T1000 (cell line): ENCODE measurements at places on chromosomes 16 and 17.

- DNase-seq, result no peak
Observed at GRCh38 chr17:82091264-82092066, 6.6 kb downstream of the FASN start.

DNA sequence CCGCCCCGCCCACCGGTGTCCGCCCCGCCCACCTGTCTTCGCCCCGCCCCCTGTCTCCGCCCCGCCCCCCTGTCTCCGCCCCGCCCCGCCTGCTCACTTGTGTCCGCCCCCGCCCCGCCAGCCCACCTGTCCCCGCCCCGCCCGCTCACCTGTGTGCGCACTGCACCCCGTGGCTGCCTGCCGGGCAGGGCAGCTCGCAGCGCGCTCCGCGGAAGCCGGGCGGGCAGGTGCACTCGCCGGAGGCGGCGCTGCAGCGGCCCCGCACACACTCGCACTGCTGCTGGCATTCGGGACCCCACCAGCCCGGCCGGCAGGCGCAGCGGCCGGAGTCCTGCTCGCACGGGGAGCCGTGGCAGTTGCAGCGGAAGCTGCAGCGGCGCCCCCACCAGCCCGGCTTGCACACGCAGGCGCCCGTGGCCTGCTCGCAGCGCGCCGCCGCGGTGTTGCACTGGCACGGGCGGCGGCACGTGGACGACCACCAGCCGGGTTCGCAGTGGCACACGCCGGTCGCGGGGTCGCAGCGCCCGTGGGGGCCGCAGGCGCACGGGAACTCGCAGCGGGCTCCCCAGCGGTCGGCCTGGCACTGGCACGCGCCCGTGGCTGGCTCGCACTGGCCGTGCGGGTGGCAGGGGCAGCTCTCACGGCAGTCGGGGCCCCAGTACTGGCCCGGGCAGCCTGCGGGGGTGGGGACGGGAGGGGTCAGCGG is 2.1 kb downstream of the SCARF1 start:
- DNase-seq, result no peak

GRCh38 chr17:30091121-30091670 is 25.4 kb upstream of the NSRP1 start:
- no peak for DNase-seq

GRCh38 chr17:2302778-2303203 is 794 bp downstream of the SMG6 start:
- no peak for DNase-seq

GRCh38 chr16:58828901-58829545 is 94.9 kb upstream of the GOT2 start:
- no peak for DNase-seq

DNA sequence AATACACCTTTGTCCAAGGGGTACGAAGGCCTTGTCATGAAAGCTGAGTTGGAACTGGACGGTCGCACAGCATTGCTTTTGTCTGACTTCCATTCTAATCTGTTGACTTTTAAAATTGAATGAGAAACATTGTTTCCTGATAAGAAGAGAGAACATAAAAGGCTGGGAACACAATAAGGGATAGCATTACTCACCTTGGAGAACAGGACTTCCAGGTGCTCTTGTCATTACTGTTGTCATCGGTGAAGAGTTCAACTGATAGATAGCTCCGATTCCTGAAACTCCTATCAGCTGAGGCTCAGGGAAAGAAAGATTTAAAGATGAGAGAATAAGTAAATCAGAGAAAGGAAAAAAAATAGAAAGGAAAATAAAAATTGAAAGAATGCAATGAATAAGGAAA is 351.1 kb downstream of the KCNJ2 start:
- DNase-seq, result no peak

GRCh38 chr17:78325076-78325687 is 34.7 kb downstream of the SOCS3 start:
- peak; percentile 19 for DNase-seq

GRCh38 chr17:2213291-2213960 is 90.2 kb downstream of the SMG6 start:
- DNase-seq, result no peak

- no peak for DNase-seq
Observed at GRCh38 chr16:29820271-29820701, at the start of gene MVP. TSS of gene MVP (plus strand) at chr16:29820462. CDS start at chr16:29830550, 10,088 bp downstream.

DNA sequence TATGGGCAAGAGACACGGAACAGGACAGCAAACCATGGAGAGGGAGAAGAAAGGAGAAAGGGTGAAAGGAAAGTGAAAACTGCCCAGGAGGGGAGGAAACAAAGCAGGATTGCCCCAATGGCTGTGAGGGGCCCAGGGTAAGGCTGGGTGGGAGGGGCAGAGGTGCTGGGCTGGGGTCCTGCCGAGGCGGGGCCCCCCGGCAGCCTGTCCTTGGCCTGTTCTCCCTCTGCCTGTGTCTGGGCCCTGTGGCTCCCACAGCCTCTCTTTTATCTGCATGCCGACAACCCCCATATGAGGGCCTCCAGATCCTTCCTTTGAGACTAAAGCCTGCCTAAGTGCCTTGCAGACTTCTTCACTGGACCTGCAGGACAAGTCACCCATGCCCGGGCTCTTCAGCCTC is 15.5 kb downstream of the ZNHIT3 start:
- DNase-seq, result no peak

- DNase-seq, result no peak
Observed at GRCh38 chr17:49580055-49580721, 4.5 kb downstream of the NXPH3 start.

GRCh38 chr17:32588982-32589381 is 102.2 kb downstream of the CDK5R1 start:
- DNase-seq, result no peak

GRCh38 chr17:75516619-75517296 is 430 bp downstream of the TSEN54 start:
- DNase-seq, result no peak

DNA sequence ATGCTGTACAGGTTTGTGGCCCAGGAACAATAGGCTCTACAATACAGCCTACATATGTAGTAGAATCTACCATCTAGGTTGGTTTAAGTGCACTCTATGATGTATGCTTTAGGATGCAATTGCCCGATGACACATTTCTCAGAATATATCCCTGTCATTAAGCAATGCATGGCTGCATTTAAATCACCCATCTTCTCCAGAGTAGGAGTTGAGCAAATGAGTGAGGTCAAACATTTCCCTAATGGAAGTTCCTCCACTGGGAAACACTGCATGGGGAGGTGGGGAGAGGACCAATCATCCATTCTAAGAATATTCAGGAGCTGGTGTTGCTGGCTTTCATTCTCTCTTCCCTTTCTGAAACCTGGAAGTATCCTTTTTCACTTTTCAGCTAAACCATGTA is 2.0 kb upstream of the PCTP start:
- no peak for DNase-seq

DNA sequence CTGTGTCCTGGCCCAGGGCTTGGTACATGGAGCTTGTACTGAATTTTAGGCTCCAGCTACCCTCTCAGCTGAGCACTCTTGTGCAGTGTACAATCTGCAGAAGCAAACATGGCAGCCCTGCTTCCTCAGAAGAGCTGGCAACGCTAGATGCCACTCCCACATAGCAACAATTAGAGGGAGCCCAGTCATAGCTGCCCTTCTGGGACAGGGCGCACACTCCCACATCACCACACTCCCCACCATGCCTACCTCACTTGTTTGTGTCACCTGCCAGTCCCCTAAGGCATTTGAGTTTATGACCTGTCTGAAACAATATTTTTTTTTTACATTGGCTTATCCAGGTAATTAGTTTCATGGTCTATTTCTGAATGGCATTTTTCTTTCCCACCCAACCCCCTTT is 72.3 kb downstream of the C17orf67 start:
- DNase-seq, result no peak

DNA sequence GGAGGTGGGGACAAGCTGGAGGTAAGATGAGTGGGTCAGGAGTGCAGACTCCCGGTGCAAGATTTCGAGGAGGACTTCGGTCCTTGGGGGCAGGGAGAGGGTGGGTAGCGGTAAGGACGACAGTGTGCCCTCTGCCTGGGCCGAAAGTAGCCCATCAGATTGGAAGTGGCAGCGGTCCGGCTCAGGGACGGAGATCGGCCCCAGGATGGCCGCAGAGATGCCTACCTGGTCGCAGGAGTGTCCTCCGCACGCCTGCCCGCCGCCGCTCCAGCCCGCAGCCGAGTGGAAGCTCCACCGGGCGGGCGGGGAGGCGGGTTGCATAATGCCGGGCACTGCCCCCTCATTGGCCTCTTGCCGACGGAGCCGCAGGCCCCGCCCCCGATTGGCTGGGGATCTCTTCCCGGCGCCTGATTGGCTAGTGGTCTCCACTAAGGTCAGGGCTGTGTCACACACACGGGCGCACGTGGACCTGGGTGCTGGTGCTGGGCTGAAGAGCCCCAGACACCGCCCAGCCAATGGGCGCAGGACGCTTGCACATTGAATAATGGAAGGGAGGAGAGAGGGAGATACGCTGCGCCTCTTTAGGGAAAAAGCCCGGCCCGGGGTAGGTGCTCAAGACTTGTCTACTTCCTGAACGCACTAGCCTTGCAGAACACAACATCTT is at the start of gene PER1:
Gene PER1, minus strand, starts transcription at position 293 of the 664 bp plus-strand sequence. CDS start 1,698 bp downstream, outside the sequence.
- DNase-seq, result peak; percentile 92

DNA sequence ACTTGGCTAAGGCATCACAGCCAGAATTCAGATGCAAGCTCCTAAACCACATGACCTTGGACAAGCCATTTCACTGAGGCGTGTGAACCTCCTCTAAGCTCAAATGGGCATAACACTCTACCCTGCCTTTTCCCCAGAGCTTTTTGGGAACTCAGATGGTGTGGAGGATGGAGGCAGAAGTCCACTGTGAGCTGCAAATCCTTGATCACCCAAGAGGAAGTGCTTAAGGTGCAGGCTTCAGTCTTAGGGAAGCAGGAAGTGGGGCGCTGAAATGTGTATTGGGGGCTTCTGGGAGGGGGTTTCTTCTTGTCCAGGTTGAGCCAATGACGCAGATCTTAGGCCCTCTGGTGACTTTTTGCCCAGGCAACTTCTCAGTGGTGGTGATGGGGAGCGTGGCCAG is 12.9 kb downstream of the CIITA start:
- DNase-seq, result no peak

- DNase-seq, result no peak
Observed at GRCh38 chr17:33225994-33226393, 67.1 kb downstream of the ASIC2 start.

GRCh38 chr16:57446531-57447185 is 527 bp downstream of the CIAPIN1 start:
- peak; percentile 37 for DNase-seq

DNA sequence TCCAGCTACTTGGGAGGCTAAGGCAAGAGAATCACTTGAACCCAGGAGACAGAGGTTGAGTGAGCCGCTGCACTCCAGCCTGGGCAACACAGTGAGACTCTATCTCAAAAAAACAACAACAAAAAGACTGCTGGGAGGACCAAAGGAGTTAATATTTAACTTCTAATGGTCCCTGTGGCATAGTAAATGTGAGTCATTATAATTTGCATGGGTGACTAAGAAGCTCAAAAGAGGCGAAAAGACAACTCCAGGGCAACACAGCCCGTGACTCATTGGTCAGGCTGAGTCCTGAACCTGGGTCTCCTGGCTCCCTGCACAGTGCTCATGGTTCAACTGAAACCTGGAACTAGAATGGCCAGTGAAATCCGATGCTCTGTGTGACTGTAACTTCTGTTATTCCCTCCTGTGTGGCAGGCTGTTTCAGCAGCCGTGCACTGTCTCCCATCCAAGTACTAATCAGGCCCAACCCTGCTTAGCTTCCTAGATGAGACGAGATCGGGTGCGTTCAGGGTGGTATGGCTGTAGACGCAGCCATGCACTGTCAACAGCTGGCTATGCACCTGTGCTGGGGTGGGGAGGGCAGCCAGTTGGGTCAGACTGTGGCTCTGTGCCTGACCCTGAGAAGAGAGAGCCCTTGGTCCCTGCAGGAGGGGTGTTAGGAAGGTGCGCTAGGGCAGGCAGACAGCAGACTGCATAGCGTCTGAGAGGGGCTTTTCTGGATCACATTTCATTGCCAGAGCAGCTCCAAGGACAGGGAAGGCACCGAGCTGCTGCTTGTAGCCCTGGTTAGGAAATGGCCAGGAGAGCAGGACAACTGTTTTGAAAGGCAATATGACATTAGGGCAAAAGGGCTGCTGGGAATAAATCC is 14.5 kb upstream of the GPRC5C start:
- DNase-seq, result no peak

GRCh38 chr17:33028778-33029177 is 37.1 kb downstream of the SPACA3 start:
- DNase-seq, result no peak

GRCh38 chr17:2138318-2138717 is 83.4 kb downstream of the HIC1 start:
- no peak for DNase-seq

- no peak for DNase-seq
Observed at GRCh38 chr16:52568495-52568894, 21.6 kb upstream of the TOX3 start.

DNA sequence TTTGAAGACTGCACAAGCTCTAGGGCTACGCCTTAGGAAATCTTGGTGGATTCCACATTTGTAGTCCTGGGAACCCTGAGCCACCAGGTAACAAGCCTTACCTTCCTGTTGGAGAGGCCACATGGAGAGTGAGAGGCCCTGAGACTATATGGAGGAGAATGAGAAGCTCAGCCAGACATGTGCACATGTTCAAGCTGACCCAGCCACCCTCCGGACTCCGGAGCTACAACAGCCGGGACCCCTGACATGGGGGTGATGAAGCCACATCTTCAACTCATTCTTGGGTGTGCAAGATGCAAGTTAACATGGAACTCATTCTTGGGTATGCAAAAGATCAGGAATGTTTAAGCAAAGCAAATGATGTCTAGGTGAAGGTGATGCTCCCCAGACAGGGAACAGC is 62.7 kb downstream of the GNA13 start:
- no peak for DNase-seq

- no peak for DNase-seq
Observed at GRCh38 chr16:20372701-20373100, 20.2 kb upstream of the UMOD start.

GRCh38 chr17:38693700-38694329 is 11.3 kb upstream of the MLLT6 start:
- DNase-seq, result no peak

DNA sequence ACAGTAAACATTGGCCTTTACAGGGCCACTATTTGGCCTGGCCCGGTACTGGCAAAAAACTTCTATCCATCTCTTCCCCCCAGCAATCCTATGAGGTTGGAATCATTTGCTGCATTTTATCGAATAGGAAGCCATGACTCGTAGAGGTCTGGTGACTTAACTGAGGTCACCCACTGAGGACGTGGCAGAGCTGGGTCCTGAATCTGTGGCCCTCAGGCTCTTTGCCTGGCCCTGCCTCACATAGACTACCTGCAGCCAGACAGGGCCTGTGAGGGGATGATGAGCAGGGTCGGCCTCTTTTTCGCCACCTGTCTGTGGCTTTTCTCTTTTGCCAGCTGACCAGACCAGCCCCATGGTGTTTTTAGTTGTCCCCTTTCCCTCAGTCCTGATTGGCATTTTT is 1.9 kb downstream of the PPP4C start:
- DNase-seq, result no peak

DNA sequence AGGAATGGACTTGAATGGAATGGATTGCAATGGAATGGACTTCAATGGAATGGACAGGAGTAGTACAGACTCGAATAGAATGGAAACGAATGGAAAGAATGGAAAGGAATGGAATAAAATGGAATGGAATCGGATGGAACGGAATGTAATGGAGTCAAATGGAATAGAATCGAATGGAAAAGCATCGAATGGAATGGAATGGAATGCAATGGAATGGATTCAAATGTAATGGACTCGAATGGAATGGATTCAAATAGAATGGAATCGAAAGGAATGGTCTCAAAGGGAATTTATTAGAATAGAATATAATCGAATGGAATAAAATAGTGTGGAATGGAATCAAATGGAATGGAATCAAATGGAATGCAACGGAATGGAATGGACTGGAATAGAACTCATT is 484.9 kb upstream of the WSB1 start:
- no peak for DNase-seq
